ENCODE measurements at places on chromosomes 1 and 21.
A peak's percentile ranks its signal among the peaks of the same experiment; 100 is the strongest.

- peak; percentile 46 for DNase-seq
Observed at GRCh38 chr1:112957133-112957812, 1.3 kb upstream of the SLC16A1 start.

DNA sequence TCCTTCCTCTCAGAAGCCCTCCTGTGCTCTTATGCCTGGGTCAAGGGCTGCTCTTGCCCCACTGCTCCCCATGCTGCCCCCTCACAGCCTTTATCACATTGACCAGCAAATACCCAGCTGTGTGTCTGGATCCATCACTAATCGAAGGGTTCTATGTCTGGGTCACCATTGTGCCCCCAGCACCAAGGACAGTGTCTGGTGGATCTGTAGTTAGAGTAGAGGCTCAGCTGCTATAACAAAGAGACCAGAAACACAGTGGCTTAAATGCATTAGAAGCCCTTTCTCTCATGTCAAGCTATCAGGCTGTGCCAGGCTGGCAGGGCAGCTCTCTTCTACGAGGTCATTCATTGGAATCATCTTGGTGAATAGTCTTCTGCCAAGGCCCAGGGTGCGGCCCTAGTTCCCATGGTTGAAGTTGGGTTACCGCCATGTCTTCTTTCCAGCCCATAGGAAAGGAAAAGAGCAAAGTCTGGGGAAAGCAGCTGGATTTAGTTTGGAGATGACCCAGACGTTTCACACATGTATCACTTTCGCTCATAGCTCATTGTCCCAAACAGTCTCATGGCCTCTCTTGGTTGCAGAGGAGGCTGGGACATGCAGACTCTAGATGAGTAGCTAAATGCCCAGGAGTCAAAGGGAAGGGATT is 32.2 kb downstream of the STUM start:
- DNase-seq = no peak

DNA sequence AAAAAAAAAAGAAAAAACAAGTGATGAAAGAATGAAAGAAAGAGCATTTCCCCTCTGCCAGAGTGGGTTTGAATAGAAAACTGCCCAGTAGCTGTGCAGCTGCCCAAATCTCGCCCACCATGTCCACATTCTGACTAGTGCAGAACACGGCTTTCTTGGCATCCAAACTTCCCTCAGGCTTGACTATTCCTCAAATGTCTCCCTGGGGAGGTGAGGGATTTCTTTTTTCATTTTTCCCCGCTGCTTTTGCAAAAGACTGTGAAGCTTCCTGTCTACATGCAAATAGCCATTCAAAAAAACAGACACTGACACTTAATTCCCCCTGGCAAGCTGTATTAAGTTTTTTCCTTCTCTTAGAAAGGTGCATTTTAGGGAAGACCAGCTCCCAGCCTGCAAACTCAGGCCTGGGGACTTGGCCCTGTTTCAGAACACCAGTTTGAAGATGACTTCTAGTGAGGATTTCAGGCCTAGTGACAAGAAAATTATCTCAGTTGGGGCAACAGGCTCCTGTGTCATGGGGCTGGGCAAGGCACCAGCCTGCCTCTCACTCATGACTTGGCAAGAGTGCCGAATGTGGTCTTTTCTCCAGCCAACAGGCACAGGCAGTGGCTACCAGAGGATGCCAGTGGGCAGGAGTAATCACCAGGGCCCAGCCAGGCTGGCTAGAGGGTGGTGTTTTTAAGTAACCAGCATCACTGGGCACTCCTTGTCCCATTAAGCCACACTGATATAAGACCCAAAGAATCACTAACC is 178.1 kb upstream of the NFIA start:
- no peak for DNase-seq

DNA sequence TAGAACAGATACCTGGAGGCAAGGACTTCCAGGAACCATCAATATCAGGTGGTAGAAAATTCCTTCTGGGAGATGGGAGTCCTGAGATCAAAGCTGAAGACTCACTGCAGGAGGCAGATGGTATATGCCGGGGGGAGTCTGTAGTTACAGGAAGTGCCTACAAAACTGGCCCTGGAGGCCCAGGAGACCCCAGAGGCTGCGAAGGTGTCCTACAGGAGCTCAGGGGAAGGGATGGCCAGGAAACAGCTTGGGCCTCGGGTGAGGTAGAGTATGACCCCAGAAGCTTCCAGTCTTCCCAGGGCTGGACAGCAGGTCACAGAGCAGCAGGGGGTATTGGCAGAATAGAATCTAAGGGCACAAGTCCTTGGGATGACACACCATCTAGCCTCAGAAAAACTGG is 16.4 kb downstream of the IGFN1 start:
- no peak for DNase-seq

DNA sequence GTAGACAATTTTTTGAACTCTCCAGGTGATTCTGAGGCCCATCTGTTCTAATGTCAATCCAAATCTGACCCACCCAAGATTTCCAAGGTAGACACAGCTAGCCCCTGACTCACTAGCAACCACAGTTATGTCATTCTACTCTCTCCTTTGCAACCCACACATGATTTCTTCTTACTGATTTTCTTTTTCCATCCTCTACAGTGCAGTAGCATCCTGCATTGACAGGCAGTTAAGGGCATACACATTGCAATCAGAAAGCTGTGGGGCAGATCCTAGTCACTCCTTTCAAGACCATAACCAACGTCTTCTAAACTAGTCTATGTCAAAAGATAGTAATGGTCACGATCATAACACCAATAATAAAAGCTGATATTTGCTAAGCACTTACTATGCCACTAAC is 54.2 kb downstream of the JAK1 start:
- no peak for DNase-seq

DNA sequence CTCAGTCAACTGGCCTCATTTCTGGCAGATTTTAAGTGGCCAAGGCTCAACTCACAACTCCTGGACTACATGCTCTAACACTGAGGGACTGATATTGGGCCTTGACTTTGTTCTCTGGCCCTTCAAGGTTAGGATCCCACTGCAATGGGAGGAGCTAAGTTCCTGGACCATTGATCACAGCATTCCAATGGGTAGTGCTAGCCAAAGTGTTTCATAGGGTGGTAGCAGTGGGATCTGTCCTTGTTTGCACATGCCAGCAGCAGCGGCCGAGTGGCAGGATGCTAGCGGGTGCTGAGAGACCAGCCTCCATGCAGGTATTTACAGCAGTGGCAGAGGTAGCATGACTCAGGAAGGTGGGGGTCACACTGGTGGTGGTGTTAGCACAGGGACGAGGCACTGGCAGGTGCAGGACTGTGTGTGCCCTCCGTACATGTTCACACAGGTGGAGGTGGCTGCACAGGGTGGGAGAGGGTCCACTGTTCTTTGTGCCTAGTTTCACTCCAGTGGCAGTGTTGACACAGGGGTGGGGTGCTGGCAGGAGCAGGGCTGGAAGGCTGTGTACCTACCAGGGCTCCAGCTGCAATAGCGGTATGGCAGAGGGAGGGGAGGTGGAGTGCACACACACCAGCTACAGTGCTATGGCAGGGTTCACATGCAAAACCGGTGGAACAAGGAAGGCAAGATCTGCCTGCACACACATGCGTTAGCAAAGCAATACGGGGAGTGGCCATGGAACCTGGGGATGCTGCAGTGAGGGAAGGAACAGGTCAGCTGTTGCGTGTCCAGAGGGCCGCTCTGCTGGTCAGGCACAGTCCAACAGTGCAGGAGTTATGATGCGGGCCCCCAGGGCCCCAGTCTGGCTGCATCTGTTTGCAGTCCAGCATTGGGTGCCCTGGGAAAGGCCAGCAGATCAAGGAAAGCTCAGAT is 51.7 kb downstream of the COL24A1 start:
- peak; percentile 5 for DNase-seq

GRCh38 chr21:29193072-29193471 is 62.6 kb downstream of the MAP3K7CL start:
- DNase-seq = no peak

- no peak for DNase-seq
Observed at GRCh38 chr1:10631811-10632593, 157.3 kb downstream of the PEX14 start.

GRCh38 chr21:41973861-41974751 is 20.3 kb upstream of the C2CD2 start:
- peak; percentile 35 for DNase-seq

DNA sequence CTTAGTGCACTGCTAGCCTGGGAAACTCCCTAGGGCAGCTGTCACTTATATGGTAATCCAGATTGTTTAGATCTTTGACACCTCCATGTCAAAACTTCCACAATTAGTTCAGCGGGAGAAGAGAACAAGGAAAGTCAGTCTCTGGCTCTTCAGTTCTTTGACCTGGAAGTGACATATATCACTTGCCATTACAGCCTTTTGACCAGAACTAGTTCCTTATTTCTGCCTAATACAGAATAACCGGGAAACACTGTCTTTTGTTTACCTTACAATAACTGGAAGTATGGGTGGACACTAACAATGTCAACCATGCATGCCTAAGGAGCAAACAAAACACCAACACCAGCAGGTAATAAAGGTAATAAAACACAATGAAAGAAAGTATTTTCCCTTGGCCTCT is 68.3 kb downstream of the C4BPA start:
- DNase-seq = no peak

- DNase-seq = no peak
Observed at GRCh38 chr1:66452162-66452561, 81.8 kb upstream of the SGIP1 start.

DNA sequence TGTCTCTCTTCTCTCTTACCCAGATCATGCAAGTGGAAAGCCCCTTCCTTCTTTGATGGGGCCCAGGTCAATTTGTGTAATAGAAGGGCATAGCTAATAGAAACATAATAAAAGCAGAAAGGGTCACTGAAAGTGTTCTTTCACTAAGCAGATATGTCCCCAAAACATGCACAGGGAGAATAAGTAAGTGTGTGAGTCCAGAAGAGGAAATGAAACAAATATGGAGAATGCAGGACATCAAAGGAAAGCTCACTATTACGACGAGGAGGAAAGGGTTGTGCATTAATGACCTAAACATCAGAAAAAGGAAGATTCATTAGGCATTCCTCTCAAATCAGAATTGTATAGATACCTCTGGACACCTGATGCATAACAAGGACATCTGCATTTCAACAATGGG is 81.4 kb upstream of the SMYD2 start:
- DNase-seq = no peak

- peak; percentile 93 for DNase-seq
Observed at GRCh38 chr1:59730759-59731478, 83.8 kb upstream of the HOOK1 start.

DNA sequence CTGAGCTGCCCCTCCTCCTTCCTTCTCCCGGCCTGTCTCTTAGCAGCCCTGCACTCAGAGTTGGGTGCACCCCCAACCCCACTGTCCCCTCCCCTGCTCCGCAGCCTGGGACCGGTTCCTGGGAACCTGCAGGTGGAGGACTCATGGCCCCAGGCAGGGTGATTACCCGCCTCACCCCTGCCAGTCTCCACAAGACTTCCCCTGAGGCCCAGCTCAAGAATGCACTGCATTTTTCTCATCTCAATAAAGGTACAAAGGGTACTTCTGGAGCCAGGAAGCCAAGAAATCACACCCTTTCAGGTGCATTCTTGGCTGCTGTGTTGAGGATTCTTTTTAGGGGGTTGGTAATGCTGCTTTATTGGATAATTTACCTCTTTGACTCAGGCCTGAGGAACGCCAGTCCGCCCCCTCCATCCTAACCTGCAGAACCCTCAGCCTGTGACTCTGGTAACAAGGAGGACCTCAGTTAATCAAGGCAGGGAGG is 126.3 kb upstream of the TMPRSS2 start:
- DNase-seq = peak; percentile 93

DNA sequence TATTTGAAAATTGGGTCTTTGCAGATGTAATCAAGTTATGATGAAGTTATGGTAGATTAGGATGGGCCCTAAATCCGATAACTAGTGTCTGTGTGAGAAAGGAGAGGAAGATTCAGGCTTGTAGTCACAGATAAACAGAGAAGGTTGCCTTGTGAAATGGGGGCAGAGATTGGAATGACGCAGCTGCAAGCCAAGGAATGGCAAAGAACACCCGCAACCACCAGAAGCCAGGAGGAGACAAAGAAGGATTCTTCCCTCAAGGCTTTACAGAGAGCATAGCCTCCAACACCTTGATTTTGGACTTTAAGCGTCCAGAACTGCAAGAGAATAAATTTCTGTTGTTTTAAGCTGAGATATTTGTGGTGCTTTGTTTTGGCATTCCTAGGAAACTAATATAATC is 35.4 kb upstream of the COL24A1 start:
- no peak for DNase-seq

DNA sequence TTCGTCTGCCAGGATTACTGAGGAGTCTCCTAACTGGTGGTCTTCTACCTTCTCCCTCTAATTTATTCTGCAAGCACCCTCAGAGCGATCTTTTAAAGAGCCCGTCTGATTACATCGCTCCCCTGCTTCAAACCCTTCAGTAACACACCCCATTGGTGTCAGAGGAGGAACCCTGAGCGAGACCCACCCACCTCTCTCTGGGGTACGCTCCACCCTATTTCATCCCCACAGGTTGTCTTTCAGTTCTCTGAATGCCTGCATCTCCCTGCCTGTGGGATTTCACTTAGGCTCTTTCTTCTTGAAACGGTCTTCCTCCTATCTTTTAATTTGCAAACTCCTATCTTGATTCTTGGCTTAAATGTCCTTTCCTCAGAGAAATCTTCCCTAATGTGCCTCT is 39.4 kb downstream of the C1orf21 start:
- no peak for DNase-seq

GRCh38 chr1:65309304-65310077 is at the start of gene DNAJC6:
Gene DNAJC6, plus strand, starts transcription at chr1:65309543. Its CDS starts 203 bp downstream, at chr1:65309746.
- DNase-seq = peak; percentile 80

DNA sequence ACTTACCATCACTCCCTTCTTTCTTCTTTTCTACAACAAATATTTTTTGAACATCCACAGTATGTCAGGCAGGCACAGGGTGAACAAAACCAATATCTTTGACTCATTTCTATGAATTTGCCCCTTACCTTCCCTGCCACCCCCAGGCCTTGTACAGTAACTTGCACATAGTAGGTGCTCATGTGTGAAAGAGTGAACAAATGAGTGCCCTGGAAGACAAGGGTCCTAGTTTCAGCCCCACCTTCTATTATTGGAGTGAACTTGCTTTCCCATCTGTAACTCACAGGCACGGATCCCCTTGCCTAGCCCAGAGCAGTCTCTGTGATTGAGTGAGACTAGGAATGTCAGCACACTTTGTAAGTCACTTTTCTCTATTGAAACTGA is 12.8 kb downstream of the ZDHHC18 start:
- DNase-seq = no peak

- no peak for DNase-seq
Observed at GRCh38 chr1:20641975-20642374, 8.7 kb downstream of the PINK1 start.

GRCh38 chr1:157532569-157532968 is 19.7 kb downstream of the FCRL5 start:
- DNase-seq = no peak

GRCh38 chr1:208149776-208150514 is 94.2 kb downstream of the PLXNA2 start:
- peak; percentile 88 for DNase-seq

DNA sequence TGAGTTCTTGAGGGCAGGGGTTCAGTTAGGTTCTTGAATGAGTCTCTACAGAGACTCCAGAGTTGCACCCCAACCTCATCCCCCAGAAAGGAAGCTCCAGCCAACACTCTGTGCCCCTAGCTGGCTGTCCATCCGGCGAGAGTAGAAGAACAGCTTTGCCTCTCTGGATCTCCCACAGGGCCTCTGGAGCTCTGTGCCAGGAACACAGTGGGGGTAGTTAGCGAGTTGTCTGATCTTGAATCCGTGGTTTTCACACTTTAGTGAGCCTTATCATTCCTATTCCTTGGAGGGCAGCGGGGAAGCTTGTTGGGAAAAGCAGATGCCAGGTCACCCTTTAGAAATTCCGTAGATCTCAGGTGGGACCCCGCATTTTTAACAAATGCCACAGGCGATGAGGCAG is 45.0 kb downstream of the STUM start:
- DNase-seq = no peak

- DNase-seq = no peak
Observed at GRCh38 chr1:38376577-38376976, 330.0 kb upstream of the POU3F1 start.

All from large intestine (tissue), 12 donors.